ENCODE measurements at places on chromosomes 5 and 9. TPM values are rescaled to one million over a fixed set of nuclear protein-coding genes. Genes with fewer than 3 reads are reported as not detected.

Gene C9orf43
- 0.86 TPM for total RNA-seq

GRCh38 chr5:3252235-3252634 lies 343.4 kb upstream of the IRX1 start:
- no peak overlapping the region for H3K4me3 ChIP-seq
- no peak overlapping the region for H3K27ac ChIP-seq
- no peaks in the 10 kb centered on the region for H3K4me1 ChIP-seq
- no peaks in the 10 kb centered on the region for H3K36me3 ChIP-seq
- DNase-seq: no peak

Gene SMIM32
- total RNA-seq: not detected

DNA sequence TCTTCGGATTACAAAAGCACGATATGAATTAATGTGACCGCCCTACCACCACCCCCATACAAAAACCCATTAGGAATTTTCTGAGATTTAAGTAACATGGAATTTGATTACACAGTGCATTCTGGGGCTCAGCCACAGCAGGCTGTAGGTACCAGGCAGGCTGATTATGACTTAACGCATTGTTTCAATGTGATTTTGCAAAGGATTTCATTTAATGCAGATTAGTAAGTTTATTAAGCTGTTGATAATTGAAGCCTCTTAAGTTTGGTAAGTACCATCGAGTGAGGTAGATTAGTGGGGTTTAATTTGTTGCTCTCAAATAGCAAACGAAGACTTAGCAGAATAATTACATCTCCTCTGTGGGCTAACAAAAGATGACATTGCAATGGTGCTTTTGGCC lies 240.1 kb downstream of the TRPM3 start:
- DNase-seq: no peak
- no peaks in the 10 kb centered on the region for H3K4me1 ChIP-seq
- no peak overlapping the region for H3K27ac ChIP-seq

Gene INSL6
- not detected for total RNA-seq

Gene IL33
- total RNA-seq: not detected

DNA sequence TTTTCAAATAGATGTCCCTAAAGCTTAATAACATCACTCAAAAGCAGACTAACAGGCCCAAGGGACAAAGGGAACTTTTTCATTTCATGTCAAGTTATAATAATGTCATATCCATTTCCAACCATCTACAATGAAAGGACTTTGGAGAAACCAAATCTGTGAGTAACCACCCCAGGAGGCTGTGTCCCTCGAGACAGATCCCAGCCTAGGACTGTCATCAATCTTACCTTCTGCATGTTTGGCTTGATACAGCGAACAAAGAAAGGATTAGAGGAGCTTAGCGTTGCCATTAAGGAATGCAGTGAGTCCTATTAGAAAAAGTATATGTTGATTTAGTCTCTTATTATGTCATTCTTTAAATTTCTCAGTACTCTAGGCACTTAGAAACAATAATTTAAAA lies 137.8 kb upstream of the RETREG1 start:
- no peak for DNase-seq
- H3K36me3 ChIP-seq: no peaks in the 10 kb centered on the region
- H3K4me1 ChIP-seq: peaks cover 5% of the 10 kb centered on the region
- H3K27ac ChIP-seq: no peak overlapping the region
- no peaks in the 10 kb centered on the region for H3K27me3 ChIP-seq

DNA sequence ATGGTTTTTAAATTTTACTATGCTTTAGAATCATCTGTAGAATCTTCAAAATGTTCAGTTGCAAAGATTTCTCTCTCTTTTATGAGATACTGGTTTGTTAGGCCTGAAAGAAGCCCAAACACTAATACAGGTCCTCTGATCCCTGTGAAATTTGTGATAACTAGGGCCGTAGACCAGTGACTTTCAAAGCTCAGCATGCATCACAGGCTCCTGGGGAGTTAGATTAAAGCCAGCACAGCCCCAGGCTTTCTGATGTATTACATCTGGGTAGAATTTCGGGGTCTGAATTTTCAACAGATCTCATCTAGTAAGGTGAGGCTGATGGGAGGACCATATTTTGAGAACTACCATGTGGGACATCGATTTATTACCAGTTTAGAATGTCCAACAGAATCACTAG lies 194.1 kb upstream of the PTPRD start:
- no peak overlapping the region for H3K27ac ChIP-seq
- H3K4me1 ChIP-seq: no peaks in the 10 kb centered on the region
- no peaks in the 10 kb centered on the region for H3K27me3 ChIP-seq
- DNase-seq: no peak
- no peak overlapping the region for H3K4me3 ChIP-seq

- H3K4me1 ChIP-seq: no peaks in the 10 kb centered on the region
- DNase-seq: no peak
- no peak overlapping the region for H3K27ac ChIP-seq
- no peak overlapping the region for H3K4me3 ChIP-seq
These were observed 153.8 kb downstream of the DROSHA start for GRCh38 chr5:31378136-31378535.

DNA sequence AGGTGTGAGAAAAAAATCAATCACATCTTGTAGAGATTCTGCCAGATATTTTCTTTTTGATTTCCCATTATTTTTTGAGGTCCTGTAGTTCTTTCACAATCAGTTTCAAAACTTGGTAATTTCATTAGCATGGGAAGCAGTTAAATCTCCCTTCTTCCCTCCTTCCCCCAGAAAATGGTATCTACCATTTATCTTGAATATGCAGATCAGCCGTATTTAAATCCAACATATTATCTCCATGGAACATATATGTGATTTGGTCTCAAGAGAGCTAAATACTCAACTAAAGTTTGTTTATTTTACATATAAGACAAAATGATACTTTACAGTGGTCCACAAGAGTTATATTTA lies 1034.8 kb downstream of the CDH12 start:
- no peaks in the 10 kb centered on the region for H3K27me3 ChIP-seq
- H3K4me1 ChIP-seq: no peaks in the 10 kb centered on the region
- H3K4me3 ChIP-seq: no peak overlapping the region
- DNase-seq: no peak

Gene FOXD4L6
- not detected for total RNA-seq

DNA sequence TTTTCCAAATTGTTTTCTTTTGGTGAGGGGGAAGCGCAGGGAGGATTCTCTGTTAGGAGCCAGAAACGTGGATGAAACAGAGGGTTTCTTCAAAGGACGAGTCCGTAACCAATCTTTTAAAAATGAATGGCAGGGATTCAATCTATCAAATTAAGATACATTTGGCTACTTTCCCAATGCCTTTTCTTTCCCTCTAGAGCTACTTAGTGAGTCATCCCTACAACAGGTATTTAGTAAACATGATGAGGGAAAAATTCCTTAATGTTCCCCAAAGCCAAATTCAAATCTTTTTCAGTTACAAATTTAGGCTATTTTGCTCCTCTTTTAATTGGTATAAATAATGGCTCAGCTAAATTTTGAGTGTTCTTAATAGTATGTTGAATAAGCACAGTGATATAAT lies 366.4 kb upstream of the RIOK2 start:
- H3K27ac ChIP-seq: no peak overlapping the region
- H3K4me1 ChIP-seq: peaks cover 7% of the 10 kb centered on the region
- DNase-seq: no peak
- no peak overlapping the region for H3K4me3 ChIP-seq

Gene HNRNPA0
- total RNA-seq: 30.7 TPM

DNA sequence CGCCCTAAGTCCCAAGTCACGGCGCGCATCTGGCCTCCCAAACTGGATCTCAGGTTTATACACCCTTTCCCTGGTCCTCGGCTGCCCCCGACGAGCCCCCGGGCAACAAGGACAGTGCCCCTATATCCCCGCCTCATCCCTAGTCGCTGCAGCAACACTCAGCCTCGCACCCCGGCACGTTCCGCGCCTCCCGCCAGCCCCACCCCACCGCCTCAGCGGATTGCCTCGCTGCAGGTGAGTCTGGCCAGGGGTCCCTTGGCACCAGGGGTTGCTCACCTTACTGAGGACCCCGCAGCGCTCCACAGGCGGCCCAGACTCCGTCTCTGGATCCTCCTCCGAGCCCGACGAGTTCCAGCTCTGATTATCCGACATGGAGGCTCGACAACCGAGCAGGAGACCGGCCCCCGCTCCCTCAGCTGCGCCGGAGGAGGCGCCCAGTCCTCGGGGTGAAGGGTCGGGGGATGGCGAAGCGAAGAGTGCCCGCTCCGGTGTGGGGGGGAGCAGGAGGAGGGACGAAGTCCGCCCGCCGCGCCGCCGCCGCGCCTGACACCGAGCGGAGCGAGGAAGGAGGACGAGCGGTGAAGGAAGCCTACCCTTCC lies 494 bp downstream of the CERT1 start:
- peaks cover 44% of the 10 kb centered on the region for H3K4me1 ChIP-seq
- no peaks in the 10 kb centered on the region for H3K27me3 ChIP-seq
- no peaks in the 10 kb centered on the region for H3K36me3 ChIP-seq
- H3K27ac ChIP-seq: peak overlapping the region; percentile 76

DNA sequence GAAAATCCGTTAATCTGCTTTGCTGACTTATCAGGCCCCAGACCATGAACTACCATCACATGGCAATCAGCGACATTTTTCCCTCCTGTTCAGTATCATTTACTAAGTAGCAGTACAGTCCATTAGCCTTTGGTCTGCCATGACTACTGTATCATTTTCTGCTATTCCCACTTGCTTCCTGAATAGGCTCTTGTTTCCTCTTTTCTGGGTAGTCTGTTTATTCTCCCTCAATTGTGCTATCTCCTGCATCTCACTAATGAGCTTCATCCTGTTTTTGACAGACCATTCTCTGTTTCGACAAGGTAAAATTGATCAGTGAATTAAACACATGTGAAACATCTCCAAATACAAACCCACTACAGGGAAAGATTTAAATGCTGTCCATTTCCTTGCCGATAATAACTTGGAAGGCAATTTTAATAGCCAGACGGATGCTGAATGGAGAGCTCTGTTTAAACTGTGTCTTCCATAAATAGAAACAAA lies 263.5 kb upstream of the ANKRD55 start:
- no peak overlapping the region for H3K27ac ChIP-seq
- H3K36me3 ChIP-seq: no peaks in the 10 kb centered on the region
- DNase-seq: no peak
- H3K4me1 ChIP-seq: peaks cover 20% of the 10 kb centered on the region
- no peaks in the 10 kb centered on the region for H3K27me3 ChIP-seq

Gene SLC24A2
- total RNA-seq: not detected

- H3K27me3 ChIP-seq: no peaks in the 10 kb centered on the region
- H3K27ac ChIP-seq: no peak overlapping the region
- no peak for DNase-seq
- H3K4me3 ChIP-seq: no peak overlapping the region
These were observed 7.0 kb upstream of the GBGT1 start for GRCh38 chr9:133170716-133171115.

- no peak for DNase-seq
- H3K27ac ChIP-seq: no peak overlapping the region
- no peaks in the 10 kb centered on the region for H3K4me1 ChIP-seq
- H3K27me3 ChIP-seq: no peaks in the 10 kb centered on the region
These were observed 10.4 kb upstream of the SLC45A2 start for GRCh38 chr5:33994845-33995244.

DNA sequence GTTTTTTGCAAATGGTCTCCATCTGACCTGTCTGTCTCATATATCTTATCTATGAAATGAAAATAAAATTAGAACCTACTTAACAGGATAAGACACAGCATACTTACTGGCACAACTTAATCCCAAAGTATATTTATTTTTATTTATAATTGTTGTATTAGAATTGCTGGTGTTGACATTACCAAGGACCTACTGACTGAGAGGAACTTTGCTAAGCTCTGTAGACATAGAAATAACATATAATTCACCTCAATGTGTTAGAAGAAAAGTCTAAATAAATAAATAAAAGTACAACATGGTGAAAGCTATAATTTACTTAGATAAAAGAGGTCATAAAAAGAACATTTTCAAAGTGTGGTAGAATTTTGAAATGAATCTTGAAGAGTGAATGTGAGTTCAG lies 1650.5 kb upstream of the NUDT12 start:
- H3K4me3 ChIP-seq: no peak overlapping the region
- no peak for DNase-seq
- H3K4me1 ChIP-seq: no peaks in the 10 kb centered on the region
- no peaks in the 10 kb centered on the region for H3K36me3 ChIP-seq
- no peaks in the 10 kb centered on the region for H3K27me3 ChIP-seq
- H3K27ac ChIP-seq: no peak overlapping the region

Gene SHOC1
- not detected for total RNA-seq

- no peak overlapping the region for H3K27ac ChIP-seq
- no peak overlapping the region for H3K4me3 ChIP-seq
- H3K27me3 ChIP-seq: no peaks in the 10 kb centered on the region
- DNase-seq: no peak
These were observed 34.0 kb downstream of the CCNJL start for GRCh38 chr5:160278343-160278742.

Gene GABRA1
- not detected for total RNA-seq

GRCh38 chr5:116842514-116842961 lies 267.9 kb upstream of the SEMA6A start:
- H3K4me3 ChIP-seq: no peak overlapping the region
- H3K36me3 ChIP-seq: no peaks in the 10 kb centered on the region
- no peak overlapping the region for H3K27ac ChIP-seq

- no peaks in the 10 kb centered on the region for H3K4me1 ChIP-seq
- no peak overlapping the region for H3K27ac ChIP-seq
- no peak for DNase-seq
- H3K27me3 ChIP-seq: no peaks in the 10 kb centered on the region
These were observed 335.4 kb downstream of the MSX2 start for GRCh38 chr5:175059687-175060211.

Gene PCDHGB1
- total RNA-seq: 0.17 TPM

Gene MEIKIN
- total RNA-seq: 6.2 TPM

DNA sequence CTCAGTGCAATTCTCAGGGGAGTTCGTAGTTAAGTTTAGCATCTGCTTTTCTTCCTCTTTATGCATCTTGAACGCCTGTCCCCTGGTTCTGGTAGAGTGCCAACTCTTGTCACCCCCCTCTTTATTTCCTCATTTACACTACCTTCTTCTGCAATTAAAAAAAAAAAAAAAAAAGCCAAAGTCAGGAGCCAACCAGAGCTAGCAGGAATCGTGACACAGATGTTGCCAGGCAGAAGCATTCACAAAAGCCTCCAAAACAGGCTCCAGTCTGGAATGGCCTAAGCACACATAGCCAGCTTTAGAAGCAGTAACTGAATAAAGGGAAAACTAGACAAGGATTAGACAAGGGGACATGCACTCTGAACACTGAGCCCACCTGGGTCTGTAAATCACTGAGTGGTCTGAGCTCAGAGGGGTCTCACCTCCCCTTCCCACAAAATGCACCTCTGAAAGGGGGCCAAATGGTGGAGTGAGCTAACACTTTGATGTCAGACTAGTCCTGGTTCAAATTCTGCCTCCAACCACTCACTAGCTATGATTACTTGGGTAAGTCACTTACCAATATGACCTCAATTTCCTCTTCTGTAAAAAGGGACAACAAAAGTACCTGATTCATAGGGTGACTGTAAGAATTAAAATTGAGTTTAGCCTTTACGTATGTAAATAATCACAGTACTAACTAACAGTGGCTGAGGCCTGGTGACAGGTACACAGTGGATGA lies 2.0 kb downstream of the CD74 start:
- peak overlapping the region; percentile 98 for H3K27ac ChIP-seq
- peaks cover 50% of the 10 kb centered on the region for H3K4me1 ChIP-seq
- DNase-seq: peak; percentile 64
- no peaks in the 10 kb centered on the region for H3K27me3 ChIP-seq
- peaks cover 20% of the 10 kb centered on the region for H3K36me3 ChIP-seq

All from CD4-positive, alpha-beta memory T cell (primary cell).